ENCODE measurements at places on chromosomes 16 and 17.

DNA sequence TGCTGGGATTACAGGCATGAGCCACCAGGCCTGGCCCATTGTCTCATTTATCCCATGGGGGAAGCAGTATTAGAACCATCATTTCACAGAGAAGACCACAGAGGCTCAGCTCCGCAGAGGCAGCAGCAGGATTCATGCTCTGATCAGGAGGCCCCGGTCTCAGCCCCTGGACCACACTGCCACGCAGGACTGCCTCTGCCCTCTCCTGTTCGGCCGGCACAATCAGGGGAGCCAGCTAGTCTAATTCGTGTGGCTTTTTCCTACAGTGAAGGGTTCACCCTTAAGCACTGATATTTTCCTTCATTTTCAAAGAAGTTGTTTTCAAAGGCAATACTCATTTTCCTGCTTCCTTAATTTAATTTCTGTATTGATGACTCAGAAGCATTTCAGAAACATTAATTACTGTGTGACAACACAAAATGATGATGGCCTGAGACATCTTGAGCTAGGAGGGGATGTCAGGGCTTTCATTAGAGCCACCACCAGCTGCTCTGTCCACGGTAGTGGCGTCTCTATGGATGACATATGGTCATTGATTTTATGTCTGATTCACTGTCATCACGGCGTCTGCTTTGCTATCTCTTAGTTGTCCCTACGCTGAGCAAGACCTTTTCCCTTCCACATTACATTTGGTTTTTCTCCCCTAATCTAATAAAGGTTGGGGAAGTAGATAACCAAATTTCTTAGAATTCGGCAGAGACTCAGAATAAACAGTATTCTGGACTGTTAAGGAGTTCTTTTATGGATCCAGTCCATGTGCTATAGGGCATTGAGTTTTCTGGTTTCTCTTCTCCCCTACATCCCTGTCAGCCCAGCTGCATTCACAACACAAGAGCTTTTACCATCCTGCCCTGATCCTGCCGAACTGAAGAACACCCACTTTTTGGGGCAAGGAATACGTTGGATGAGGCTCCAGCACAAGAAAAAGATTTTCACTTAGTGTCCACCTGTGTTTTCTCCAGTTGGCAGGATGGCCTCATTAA, 314.0 kb downstream of the SLC39A11 start:
- DNase-seq, result no peak

DNA sequence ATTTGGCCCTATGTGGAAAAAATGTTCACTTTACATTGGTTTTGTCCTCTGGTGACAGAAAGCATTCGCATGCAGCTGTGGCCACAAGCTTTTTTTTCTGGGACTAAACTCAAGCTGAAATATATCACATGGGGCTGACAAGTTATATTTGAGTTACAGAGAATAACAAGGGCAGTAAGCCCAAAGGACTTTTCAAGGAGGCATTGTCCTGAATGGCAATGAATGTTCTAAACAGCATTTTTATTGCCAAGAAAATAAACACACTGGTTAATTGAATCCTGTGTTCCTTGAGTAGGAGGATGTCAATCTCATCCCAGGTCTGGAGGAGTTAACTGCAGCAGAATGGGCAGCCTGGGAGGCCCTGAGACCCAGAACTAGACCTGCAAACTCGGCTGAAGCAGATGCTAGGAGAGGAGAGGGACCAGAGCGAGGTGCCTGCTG, 114.5 kb downstream of the COPRS start:
- DNase-seq, result no peak

- DNase-seq, result no peak
These were observed 4.4 kb downstream of the JUP start for GRCh38 chr17:41782142-41782541.

- DNase-seq, result no peak
These were observed 108.0 kb upstream of the DNAH9 start for GRCh38 chr17:11490171-11490755.

DNA sequence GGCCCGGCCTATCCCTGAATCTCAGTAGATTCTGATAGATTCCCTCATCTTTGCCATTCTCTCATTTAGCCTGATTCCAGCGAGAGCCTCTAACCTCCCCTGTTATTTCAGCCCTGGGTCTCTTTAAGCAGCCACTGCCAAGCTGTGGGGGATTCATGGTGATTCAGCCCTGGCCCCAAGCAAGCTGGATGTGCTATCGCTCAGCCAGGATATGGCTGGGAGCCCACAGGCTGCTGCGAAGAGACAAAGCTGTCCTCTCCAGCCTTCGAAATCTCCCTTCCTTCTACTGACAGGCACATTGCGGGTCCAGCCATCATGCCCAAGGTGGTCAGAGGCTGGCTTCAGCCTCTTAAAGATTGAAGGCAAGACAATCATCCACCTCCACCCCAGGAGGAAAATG, 394.1 kb downstream of the SOX9 start:
- DNase-seq, result no peak

DNA sequence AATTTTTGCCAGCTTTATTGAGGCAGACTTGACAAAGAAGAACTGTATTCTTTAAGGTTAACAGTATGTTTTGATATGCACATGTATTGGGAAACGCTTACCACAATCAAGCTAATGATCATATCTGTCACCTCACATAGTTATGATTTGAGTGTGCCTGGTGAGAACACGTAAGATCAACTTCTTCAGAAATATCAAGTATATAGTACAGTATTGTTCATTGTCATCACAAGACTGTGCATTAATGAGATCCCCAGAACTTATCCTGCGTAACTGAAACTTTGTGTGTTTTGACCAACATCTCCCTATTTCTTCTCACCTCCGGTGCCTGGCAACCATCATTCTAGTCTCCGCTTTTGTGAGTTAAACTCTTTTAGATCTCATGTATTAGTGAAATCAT, 756.4 kb upstream of the EEF2KMT start:
- DNase-seq, result no peak

DNA sequence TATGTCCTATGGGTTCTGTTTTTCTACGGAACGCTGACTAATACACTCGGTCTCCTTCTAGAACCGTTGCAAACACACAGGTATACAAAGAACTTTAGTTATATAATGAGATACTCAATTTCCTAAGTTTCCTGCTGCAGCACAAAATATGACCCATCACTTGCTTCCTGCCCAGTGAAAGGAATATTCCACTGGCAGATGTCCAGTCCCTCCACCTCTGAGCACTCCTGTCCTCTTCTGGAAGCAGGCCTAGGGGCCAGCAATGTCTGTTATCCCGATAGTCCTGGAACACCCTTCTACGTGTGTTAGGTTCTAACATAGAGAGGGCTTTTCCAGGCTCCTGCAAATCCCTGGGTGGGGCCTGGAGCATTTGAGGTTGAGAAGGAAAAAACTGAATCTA, 32.7 kb downstream of the ADAMTS18 start:
- DNase-seq, result no peak

DNA sequence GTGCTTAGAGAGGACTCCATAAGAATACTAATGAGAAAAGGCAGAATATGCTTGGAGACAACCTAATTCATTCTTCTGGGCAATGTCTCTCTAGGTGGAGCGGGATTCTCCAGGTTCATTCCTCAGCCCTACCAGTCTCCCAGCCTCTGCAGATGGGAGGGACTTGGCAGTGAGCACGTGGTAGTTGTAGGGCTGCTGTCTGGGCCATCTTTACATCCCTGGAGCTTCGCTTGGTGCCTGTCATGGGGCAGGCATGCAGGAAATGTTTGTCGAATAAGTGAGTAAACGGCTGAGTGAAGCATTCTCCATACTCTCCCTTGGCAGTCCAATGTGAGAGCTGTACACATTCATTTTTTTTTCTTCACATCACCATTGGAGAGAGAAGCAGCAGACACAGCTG, 387.5 kb downstream of the UTP18 start:
- DNase-seq, result no peak

- DNase-seq, result no peak
These were observed 34.4 kb downstream of the CPD start for GRCh38 chr17:30413109-30413508.

DNA sequence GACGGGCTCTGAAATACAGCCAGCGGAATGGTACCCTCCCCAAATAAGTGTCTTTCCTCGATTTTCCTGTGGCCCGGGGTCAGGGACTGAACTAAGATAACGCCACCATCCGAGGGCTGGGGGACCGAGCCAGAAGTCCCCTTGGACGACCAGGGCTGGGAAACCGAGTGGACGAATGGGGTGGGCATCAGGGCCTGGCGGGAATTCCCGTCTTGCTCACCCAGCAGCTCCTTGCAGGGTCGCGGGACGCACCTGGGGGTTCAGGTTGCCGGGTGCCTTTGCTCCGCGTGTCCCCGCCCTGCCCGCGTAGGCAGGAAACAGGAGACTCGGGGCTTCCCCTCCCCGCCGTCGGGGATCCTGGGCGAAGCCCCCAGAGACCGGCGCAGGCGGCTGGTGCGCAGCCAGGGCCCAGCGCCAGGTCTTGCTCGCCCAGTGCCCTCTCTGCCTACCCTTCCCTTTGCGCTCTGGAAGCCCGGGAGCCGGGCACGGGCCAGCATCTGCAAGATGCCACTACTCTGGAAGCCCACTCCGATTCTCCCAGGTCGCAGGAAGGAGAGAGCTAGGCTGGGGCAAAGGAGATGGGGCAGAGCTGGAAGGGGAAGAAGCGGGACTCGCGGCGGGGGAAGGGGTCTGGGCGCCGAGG, 665 bp upstream of the GRIN2C start:
- DNase-seq, result no peak

DNA sequence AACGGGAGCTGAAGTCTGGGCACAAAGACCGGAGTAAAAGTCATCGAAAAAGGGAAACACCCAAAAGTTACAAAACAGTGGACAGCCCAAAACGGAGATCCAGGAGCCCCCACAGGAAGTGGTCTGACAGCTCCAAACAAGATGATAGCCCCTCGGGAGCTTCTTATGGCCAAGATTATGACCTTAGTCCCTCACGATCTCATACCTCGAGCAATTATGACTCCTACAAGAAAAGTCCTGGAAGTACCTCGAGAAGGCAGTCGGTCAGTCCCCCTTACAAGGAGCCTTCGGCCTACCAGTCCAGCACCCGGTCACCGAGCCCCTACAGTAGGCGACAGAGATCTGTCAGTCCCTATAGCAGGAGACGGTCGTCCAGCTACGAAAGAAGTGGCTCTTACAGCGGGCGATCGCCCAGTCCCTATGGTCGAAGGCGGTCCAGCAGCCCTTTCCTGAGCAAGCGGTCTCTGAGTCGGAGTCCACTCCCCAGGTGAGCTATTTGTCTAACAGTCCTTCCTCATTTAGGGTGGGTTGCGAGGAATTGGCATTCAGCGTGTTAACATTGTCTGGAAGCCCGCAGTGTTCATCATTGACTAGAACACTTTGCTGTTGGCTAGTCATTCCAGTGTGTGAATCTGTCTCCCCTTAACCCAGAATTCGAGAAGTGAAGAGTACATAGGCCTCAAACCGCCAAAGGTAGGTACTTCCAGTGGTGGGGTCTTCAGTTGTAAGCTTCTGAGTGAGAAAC, 1.5 kb downstream of the CDK12 start:
- no peak for DNase-seq

- no peak for DNase-seq
These were observed 4.6 kb downstream of the PLCD3 start for GRCh38 chr17:45127548-45128300.

DNA sequence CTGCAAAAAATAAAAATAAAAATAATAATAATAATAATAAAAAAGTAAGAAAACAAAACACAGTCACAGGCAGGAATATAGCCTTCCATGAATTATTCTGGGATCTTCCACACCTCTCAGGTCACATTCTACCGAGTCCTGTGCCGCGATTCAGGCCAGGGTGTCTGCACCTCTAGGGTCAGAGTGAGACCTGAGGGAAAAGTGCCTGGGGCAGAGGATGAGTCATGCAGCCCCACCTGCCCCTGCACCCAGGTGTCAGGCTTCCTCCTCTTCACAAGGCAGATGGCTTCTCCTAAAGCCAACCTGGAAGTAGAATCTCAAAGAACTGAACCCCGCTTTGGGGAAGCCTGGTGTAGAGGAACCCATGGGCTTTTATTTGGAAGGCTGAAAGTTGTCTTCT, 283.7 kb downstream of the CPPED1 start:
- DNase-seq, result no peak

- DNase-seq, result no peak
These were observed 2.0 kb downstream of the WFIKKN2 start for GRCh38 chr17:50837286-50837979.

DNA sequence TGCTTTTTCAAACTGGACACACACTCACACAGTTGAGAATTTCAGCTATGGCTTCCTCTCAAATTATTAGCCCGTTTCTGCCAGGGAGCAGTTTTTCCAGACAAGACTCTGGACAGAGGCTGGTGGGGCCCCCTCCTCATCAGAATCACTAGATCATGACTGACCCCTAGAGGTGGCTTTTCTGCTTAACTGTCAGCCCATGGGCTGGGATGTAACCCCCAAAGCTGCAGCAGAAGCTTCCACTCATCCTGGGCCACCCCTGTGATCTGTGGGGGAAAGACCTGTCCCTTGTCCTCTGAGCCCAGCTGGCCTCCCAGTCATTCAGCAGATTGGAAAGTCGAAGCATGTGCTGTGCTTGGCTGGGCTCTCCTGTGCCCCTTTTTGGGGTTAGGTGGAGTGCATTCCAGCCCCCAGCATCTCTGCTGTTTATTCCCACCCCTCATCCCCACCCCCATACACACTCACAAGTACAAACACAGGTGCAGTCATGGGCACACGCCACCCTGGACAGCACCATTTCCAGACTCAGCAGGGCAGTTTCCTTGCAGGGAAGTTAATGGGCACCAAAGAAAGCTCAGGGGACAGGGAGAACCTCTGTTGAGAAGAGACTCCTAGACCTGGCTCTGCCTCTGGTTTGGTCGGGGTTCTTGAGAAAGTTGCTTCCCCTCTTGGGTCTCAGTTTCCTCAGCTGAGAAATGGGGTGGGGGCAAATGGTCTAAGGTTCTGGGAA, 77.6 kb upstream of the RBL2 start:
- no peak for DNase-seq

GRCh38 chr17:81564778-81565177, 12.6 kb upstream of the FAAP100 start:
- DNase-seq, result no peak

- DNase-seq, result peak; percentile 96
These were observed 6.2 kb upstream of the SLC25A19 start for GRCh38 chr17:75295201-75296158.

DNA sequence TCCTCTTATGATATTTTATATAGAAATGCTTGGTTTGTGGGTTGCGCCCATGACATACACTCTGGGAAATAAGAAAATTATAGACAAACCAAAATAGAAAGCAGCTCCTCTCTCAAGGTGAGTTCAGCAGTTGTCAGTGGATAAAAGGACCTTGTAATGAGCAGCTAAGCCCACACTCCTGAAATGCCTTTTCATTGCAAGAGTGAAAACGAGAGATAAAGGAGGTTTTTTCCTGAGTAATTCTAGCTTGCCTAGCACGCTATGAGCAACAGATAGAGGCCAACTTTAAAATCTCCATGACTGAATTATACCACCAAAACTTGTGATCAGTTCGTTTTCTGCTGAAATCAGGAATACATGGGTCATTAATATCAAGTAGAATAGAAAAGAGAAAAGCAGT, 261.8 kb upstream of the CACNG5 start:
- no peak for DNase-seq

DNA sequence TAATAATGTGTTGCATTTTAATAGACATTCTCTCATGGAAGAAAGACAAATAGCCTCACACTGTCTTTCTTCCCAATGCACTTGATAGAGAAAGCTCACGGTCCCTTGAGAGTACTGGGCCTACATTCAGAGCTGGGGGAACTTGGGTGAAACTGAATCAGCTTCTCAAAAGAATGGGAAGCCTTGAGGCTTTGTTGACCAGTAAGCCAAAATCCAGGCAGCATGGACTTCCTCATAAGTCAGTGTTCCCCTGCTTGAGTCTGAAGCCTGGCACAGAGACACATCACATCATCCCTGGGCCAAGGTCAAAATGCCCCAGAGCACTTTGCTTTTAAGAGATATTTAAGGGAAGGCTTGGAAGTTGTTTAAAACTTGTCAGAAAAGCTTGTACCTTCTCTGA, 302.2 kb upstream of the SALL1 start:
- DNase-seq, result no peak

- no peak for DNase-seq
These were observed at the start of gene CLDN9 for GRCh38 chr16:3012828-3013420. Gene CLDN9, plus strand, starts transcription at chr16:3012923. Its CDS starts 440 bp downstream, at chr16:3013363.
